HFFc6 (cell line): ENCODE measurements at places on chromosomes 3 and 15. TPM values are rescaled to one million over a fixed set of nuclear protein-coding genes. Genes with fewer than 3 reads are reported as not detected.

MORC1 gene
- total RNA-seq, result not detected in 3 replicates

HIGD2B gene
- total RNA-seq, result not detected in 3 replicates

SCN5A gene
- total RNA-seq, result 0.46 TPM in 1 of 3 replicates, not detected in the others

DAZL gene
- not detected in 3 replicates for total RNA-seq

TIPARP gene
- 64.2 to 74.6 TPM (median 65.9 TPM) in 3 replicates for total RNA-seq

TRPM1 gene
- 0.16 TPM in 1 of 3 replicates, not detected in the others for total RNA-seq

CPNE9 gene
- not detected in 3 replicates for total RNA-seq

EOMES gene
- total RNA-seq, result not detected in 3 replicates

GOLGA6L4 gene
- total RNA-seq, result 1.2 TPM in 3 replicates

SI gene
- not detected in 3 replicates for total RNA-seq

IQCH gene
- 1.4 to 2.3 TPM (median 2.2 TPM) in 3 replicates for total RNA-seq

GOLGA8S gene
- not detected in 3 replicates for total RNA-seq

DUOXA2 gene
- not detected in 3 replicates for total RNA-seq

FEM1B gene
- total RNA-seq, result 30.9 to 37.6 TPM (median 35.1 TPM) in 3 replicates

CGNL1 gene
- total RNA-seq, result 0.07 TPM in 1 of 3 replicates, not detected in the others

DUOX2 gene
- not detected in 3 replicates for total RNA-seq

AKAP13 gene
- 34.6 to 54.9 TPM (median 46.1 TPM) in 3 replicates for total RNA-seq

CCR5 gene
- total RNA-seq, result not detected in 3 replicates

CCDC39 gene
- not detected in 3 replicates for total RNA-seq

STAC gene
- not detected in 2 replicates for total RNA-seq
